ENCODE measurements at places on chromosomes 6 and 20. TPM values are rescaled to one million over a fixed set of nuclear protein-coding genes. Genes with fewer than 3 reads are reported as not detected.

Gene GSTA2
- total RNA-seq, result not detected

Gene SLC17A1
- total RNA-seq, result not detected

Gene CPNE5
- 0.40 TPM for total RNA-seq

Gene CST2
- total RNA-seq, result 10.8 TPM

Gene CCN6
- not detected for total RNA-seq
